ENCODE measurements at places on chromosomes 11 and 22.

- no peak overlapping the region for H3K27ac ChIP-seq
- peak overlapping the region; percentile 63 for H3K4me3 ChIP-seq
- no peak for DNase-seq
- H3K27me3 ChIP-seq: no peaks in the 10 kb centered on the region
- H3K4me1 ChIP-seq: peaks cover 24% of the 10 kb centered on the region
- H3K36me3 ChIP-seq: no peaks in the 10 kb centered on the region
Observed at GRCh38 chr22:49933236-49934159, 15.1 kb downstream of the CRELD2 start.

GRCh38 chr11:58495906-58496305, 12.0 kb downstream of the OR5B21 start:
- no peaks in the 10 kb centered on the region for H3K27me3 ChIP-seq
- H3K36me3 ChIP-seq: no peaks in the 10 kb centered on the region
- no peak for DNase-seq

DNA sequence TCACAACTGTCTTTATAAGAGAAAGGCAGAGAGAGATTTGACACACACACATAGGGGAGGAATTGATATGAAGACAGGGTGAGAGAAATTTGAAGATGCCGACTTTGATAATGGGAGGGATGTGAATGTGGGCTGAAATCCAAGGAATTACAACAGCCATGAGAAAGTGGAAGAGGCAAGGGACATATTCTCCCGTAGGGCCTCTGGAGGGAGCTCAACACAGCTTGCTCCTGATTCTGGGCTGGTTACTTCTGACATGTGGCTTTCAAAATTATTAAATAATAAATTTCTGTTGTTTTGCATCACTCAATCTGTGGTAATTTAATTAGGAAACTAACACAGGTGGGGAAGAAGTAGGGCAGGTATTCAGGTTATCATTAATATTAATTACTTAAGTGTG, 282.9 kb downstream of the LUZP2 start:
- no peaks in the 10 kb centered on the region for H3K36me3 ChIP-seq
- H3K4me3 ChIP-seq: no peak overlapping the region
- H3K27ac ChIP-seq: no peak overlapping the region
- no peaks in the 10 kb centered on the region for H3K27me3 ChIP-seq
- no peaks in the 10 kb centered on the region for H3K4me1 ChIP-seq
- peak; percentile 31 for DNase-seq

DNA sequence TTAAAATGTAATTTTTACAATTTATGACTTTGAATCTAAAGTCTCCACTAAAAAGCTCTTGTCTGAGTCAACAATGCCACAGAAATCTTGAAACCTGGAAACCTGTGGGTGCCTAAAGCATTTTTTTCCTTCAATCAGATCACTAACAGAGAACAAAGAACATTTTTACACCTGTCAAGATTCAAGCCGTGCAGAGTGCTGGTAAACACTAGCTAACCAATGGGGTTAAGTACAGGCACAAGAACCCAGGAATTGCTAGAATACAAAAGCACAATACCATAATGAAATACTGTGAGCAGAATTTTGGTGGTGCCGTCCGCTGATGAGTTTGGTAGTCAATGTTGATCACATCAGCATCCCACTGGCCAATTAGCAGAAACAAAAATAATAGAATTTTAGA, 380.3 kb upstream of the PITPNB start:
- no peak for DNase-seq
- H3K4me1 ChIP-seq: no peaks in the 10 kb centered on the region
- no peaks in the 10 kb centered on the region for H3K36me3 ChIP-seq
- no peak overlapping the region for H3K27ac ChIP-seq
- H3K27me3 ChIP-seq: no peaks in the 10 kb centered on the region

GRCh38 chr11:130189492-130190210, 30.1 kb downstream of the ST14 start:
- no peak overlapping the region for H3K27ac ChIP-seq
- no peak for DNase-seq
- H3K4me1 ChIP-seq: no peaks in the 10 kb centered on the region

- no peak overlapping the region for H3K4me3 ChIP-seq
- no peak for DNase-seq
- H3K27me3 ChIP-seq: no peaks in the 10 kb centered on the region
- no peaks in the 10 kb centered on the region for H3K4me1 ChIP-seq
Observed at GRCh38 chr11:115930886-115931547, 426.8 kb upstream of the CADM1 start.
